SW 1271 (cell line): ENCODE measurements at places on chromosomes 12 and 14.
A peak's percentile ranks its signal among the peaks of the same experiment; 100 is the strongest.

GRCh38 chr12:38149395-38150073 lies 167.0 kb upstream of the ALG10B start:
- no peak for DNase-seq

DNA sequence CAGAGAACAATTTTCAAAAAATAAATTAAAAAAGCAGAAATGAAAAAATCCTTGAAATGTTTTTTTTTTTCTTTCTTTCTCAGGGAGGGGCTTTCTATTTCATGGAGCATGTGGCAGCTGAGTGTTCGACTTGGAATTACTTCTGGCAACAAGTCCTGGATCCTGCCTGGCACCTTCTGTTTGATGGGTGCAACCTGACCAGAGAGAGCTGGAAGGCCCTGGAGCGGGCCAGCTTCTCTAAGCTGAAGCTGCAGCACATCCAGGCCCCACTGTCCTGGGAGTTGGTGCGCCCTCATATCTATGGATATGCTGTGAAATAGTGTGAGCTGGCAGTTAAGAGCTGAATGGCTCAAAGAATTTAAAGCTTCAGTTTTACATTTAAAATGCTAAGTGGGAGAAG lies 22.5 kb upstream of the HIGD1C start:
- DNase-seq: no peak

DNA sequence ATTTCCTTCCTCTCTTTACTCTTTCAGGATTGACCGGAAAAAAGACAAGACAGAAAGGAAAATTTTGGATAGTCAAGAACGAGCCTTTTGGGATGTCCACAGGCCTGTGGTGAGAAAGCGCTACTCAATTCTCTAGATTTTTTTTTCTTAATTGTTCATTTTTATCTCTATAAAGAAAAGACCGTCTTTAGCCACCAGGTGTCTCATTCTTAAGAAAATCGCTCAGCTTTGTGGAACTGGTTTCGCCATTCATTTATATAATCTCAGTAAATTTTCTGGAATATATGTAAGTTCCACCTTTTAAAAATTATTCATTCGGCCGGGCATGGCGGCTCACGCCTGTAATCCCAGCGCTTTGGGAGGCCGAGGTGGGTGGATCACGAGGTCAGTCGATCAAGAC lies 421.1 kb downstream of the DPF3 start:
- DNase-seq: no peak

- DNase-seq: no peak
These were observed 97.8 kb upstream of the FERMT2 start for GRCh38 chr14:53048631-53049030.

GRCh38 chr12:109588461-109589239 lies 15.1 kb downstream of the MVK start:
- no peak for DNase-seq

- no peak for DNase-seq
These were observed 31.6 kb downstream of the WBP11 start for GRCh38 chr12:14771651-14772137.

GRCh38 chr14:77674931-77675330 lies 32.9 kb downstream of the ALKBH1 start:
- DNase-seq: no peak

GRCh38 chr12:32053881-32054624 lies 52.6 kb upstream of the BICD1 start:
- no peak for DNase-seq

DNA sequence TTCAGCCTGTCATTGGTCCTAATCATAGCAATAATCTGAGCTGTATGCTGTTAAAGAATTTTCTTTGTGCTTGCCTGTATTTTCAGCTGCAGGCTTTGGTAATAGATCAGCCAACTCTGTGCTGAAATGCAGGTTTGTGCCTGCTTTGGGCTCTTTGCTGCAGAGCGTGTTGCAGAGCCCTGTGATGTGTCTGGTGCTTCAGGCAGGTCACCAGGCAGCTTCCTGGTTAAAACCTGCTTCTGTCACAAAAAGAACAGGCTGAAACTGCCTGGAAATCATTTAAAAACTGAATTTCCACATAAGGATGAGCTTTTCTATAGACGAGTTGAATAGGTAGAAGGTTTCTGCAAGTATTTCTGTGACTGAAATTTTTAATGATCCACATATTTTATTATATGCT lies 3.1 kb downstream of the DIP2B start:
- no peak for DNase-seq

DNA sequence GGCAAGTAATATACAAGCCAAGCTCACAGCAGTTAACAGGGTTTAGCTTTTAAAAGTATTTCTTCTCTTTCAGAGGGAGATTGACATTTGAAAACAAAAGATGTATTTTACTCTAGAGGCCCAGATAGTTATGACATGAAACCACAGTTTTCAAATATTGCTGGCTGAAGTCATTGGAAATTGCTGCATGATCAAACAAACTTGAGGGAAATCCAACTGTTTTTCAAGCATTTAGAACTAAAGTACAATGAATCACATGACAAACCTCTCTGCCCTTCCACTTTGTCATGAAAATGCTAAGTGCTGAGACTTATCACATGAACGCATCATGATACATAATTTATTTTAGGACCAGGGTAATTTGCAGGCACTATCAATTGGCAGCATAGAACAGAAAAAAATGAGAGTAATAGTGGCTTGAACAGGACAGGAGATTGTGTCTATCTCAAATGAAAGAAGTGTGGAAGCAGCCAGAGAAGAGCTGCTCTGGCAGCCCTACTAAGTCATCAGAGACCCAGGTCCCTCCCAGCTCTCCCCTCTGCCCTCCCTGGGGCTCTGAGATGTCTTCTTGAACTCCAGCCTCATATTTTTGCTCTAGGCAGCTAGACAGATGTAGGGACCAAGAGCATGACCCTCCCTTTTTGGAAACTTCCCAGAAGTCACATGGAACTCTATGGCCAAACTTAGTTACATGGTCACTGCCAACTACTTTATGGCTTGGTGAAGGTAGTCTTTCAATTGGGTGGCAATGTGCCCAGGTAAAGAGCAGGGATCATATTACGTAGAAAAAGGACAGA lies 90.1 kb upstream of the PELI2 start:
- DNase-seq: no peak

GRCh38 chr12:55875704-55876467 lies 33.1 kb upstream of the MMP19 start:
- no peak for DNase-seq

DNA sequence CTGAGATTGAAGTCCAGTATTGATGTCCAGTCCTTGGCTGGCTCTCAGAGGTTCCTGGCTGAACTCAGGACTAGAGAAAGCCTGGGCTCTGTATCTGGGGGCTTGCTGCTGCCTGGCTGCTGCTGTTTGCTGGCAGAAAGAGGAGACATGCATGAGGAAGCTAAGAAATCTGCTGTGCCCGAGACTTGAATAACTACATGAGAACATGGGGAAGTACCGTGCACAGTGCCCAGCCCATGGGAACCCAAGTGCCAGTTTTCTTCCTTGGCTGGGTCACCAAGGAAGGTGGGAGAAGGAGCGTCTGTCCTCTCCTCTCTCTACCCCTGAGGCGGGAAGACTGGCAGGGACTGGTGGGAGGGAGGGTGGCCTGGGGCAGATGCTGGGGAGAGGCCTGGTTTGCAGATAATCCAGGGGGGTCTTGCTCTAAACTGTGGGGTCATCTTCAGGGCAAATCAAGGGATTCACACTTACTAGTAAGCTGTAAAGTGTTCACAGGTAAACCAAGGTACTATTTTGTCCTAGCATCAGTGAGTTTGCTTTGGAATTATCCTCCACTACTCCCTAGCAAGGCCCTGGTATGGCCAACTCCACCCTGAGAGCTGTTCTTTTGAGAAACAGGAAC lies 13.8 kb upstream of the ZFP36L1 start:
- DNase-seq: no peak

GRCh38 chr12:71183846-71184245 lies 26.0 kb upstream of the TSPAN8 start:
- no peak for DNase-seq

- DNase-seq: no peak
These were observed 27.6 kb downstream of the LRFN5 start for GRCh38 chr14:41634286-41634685.

GRCh38 chr12:48765753-48766162 lies 23.1 kb downstream of the ADCY6 start:
- DNase-seq: no peak

DNA sequence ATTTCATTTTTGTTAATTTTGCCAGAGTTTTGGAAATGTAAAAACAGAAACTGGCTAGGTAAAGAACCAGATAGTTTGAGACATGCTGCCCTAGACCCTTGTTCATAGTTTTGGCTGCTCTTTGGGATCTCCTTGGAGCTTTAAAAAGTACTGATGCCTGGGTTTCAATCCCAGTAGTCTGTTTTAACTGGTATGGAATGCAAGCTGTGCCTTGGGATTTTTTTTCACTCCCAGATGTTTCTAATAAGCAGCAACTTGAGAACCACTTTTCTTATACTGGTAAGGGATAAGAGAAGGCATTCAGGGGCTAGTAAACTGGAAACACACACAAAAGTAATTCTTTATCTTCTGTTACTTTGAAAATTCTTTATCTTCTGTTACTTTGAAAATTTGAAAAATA lies 18.8 kb downstream of the SLC35F4 start:
- no peak for DNase-seq

- DNase-seq: no peak
These were observed 1.7 kb downstream of the NUDT4 start for GRCh38 chr12:93379326-93379980.

DNA sequence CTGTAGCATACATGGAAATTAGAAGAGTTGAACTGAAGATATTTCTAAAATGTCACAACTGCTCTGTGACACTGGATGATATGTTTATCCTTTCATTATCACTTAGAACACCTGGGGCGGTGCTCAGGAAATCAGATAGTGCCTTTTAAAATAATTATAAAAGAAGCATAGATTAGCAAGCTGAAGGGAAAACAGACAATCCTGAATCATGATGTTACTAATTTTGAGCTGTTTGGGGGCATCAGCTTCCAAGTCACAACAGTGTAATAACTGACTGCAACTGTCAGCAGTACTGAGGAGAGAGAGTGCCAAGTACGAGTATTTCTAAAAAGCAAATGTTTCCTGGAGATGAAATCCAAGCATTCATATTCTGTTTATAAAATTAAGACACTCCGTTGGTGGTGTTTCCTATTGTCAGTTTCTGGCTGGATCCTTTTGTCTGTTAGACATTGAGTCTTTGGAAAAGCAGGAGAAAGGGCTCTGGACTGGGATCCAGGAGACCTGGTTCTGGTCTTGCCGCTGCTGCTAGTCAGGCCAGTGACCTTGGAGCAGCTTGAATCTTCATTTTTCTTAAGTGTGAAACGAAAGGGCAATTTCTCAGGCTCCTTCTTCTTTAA lies 380.1 kb downstream of the EGLN3 start:
- no peak for DNase-seq

GRCh38 chr14:54259821-54260220 lies 137.0 kb upstream of the CDKN3 start:
- no peak for DNase-seq

DNA sequence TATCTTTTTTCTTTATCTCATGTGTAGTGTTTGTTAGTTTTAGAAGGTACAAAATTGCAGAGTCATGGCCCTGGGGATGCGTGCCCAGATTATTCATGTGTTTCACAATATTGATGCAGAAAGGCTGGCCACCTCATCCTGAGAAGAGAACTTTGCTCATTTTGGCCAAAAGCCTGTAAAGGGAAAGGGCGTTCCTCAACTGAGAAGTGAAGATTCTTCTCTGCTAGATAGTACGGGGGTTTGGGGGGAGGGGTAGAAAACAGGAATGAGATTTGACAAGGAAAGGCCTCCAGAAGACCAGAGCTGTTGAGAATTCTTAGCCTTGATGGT lies 1.7 kb downstream of the MGST1 start:
- DNase-seq: no peak

- DNase-seq: no peak
These were observed 21.8 kb downstream of the DHX37 start for GRCh38 chr12:124967016-124967739.

DNA sequence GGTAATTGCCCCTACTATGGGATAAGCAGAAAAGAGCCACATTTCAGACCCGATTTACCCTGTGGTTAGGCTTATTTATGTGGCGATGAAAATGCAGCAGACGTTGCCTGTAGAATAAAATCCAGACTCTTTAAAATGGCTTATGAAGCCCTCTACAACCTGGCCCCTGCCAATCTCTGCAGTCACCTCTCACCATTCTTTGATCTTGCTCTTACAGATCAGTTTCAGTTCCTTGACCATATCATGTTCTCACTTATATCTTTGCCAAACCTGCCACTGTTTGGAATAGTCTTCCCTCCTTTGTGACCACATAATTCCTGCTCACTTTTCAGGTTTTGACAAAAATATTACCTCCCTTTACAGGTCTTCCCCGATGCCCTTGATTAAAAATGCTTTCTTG lies 264.3 kb upstream of the GARIN6 start:
- DNase-seq: no peak

DNA sequence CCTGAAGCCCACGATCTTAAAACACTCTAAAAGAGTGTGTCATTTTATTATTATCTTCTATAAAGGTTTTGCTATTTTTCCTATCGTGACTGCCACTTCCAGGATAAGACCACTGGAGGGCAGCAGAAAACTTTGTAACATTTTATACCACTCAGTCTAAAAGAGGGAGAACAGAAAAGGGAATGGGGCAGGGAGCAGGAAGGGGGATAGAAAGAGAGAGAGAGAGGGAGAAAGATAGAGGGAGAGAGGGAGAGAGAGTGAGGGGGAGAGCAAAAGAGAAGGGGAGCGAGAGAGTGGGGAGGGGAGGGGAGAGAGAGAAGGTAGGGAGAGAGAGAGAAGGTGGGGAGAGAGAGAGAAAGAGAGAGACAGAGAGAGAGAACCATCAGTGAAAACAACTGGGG lies 2.0 kb upstream of the ART4 start:
- peak; percentile 72 for DNase-seq

DNA sequence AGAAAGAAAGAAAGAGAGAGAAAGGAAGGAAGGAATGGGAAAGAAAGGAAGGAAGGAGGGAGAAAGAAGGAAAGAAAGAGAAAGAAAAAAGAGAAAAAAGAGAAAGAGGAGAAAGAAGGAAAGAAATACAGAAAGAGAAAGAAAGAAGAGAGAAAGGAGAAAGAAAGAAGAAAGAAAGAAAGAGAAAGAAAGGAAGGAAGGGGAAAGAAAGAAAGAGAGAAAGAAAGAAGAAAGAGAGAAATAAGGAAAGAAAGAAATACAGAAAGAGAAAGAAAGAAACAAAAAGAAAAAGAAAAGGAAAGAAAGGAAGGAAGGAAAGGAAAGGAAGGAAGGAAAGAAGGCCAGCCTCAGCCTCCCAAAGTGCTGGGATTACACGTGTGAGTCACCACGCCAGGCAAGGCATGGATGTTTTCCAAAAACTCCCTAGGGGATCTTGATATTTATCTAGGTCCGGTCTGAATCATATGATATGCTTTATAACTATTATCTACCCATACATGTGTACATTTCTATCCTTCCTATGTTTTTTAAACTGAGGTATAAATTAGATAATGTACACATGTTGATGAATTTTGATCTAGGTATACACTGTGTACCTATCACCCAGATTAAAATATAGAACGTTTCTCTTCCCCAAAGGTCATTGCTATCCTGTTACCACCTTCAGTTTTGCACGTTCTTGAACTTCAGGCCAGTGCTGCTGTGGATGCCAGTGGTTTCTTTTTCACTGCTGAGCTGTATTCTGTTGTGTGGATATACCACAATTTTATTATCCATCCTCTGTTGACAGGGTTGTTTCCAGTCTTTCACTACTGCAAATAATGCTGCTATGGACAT lies 177.9 kb downstream of the RBM19 start:
- no peak for DNase-seq

GRCh38 chr12:55019784-55020183 lies at the start of gene NEUROD4:
Gene NEUROD4, plus strand, starts transcription at chr12:55019974. Its CDS starts 6,466 bp downstream, at chr12:55026440.
- peak; percentile 24 for DNase-seq

- no peak for DNase-seq
These were observed 168.2 kb downstream of the LRRK2 start for GRCh38 chr12:40393026-40393425.
